ENCODE measurements at places on chromosomes 2 and 18.

DNA sequence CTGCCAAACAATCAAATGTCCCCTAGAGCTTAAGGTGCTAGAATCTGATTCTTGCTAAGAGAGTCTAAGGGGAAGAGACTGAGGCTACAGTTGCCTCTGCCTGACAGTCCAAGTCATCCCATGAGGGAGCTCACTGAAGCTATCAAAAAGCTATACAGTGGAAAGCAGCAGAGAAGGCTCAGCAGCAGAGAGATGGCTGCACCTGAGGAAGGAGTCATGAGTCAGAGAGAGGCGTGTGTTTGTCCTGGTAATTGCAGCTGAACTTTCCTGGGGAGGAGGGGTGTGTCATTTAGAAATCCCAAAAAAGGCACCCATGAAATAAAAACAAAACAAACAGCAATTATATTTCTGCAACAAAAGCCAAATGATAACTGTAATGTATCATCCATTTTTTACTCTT is 305.2 kb upstream of the UBE2E3 start:
- DNase-seq = no peak

GRCh38 chr2:224882291-224883171 is 159.7 kb downstream of the DOCK10 start:
- no peak for DNase-seq

DNA sequence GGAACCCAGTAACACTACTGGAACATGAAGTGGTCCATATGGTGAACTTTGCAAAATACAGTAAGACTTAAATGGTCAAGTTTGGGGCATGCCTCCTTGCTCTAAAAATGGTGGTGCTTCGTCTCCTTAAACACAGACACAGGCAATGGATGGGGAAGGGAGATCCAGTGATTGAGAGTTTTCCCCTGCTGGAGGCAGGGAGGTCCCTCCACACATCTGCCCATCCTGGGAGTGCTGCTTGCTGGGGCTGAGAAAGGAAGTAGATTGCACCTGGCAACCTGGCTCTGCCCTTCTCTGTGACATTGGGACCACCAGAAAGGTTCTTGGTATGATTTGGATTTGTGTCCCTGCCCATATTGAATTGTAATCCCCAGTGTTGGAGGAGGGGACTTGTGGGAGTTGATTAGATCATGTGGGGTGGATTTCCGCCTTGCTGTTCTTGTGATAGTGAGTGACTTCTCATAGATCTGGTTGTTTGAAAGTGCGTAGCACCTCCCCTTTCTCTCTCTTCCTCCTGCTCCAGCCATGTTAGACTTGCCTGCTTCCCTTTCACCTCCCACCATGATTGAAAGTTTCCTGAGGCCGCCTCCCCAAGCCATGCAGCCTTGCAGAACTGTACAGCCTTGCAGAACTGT is 35.4 kb upstream of the SKOR2 start:
- no peak for DNase-seq

DNA sequence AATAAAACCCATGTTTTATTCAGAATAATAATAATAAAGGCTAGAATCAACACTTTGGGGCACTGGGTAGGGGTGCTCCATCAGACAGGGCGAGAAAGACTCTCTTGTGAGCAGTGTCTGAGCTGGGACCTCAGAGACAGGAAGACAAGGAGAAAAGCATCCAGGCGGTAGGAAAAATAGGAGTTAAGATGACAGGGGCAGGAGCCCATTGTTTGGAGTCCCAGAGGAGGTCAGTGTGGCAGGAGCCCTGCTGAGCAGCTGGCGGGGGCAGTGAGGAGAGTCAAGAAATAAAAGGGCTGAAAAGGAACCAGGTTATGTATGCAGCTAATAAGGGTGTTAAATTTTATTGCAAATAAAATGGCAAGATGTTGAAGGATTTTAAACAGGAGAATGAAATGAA is 457.4 kb downstream of the FBXO15 start:
- DNase-seq = no peak

- DNase-seq = no peak
Measured at GRCh38 chr18:49082714-49083688, 132.2 kb upstream of the SMAD7 start.

GRCh38 chr18:15165048-15165447 is 417.1 kb downstream of the ANKRD30B start:
- DNase-seq = no peak

DNA sequence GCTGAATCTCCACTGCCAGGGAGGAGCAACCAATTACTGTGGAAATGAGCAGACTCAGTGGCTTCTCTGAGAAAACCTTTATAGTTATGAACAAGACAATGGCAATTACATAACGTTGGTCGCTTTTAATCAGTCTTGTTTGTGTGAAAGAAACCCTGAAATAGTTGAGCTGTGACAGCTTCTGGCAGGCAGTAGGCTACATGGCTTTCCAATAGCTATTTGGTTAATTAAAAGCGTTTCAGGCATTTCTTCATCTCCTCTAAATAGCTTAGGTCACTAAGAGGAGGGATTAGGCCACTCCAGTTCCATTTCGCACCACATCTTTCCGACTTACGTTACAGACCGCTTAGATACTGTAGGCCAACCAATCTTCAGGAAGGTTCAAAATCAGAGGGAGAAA is 794.4 kb upstream of the ID2 start:
- no peak for DNase-seq

DNA sequence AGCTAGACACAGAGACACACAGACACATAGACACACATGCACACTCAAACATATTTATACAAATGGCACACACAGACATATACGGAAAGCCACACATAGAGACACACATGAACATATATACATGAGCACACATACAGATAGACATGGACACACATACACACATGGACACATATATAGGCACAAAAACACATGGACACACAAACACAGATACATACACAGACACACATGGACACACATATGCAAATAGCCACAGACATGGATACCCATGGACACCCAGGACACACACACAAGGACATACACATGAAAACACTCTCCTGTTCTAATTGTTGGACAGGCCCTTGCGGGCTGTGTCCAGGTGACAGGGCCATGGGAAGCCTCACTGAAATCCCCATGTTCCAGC is 160.1 kb downstream of the IRS1 start:
- DNase-seq = no peak

- DNase-seq = no peak
Measured at GRCh38 chr2:241774419-241775222, 2.0 kb upstream of the GAL3ST2 start.

DNA sequence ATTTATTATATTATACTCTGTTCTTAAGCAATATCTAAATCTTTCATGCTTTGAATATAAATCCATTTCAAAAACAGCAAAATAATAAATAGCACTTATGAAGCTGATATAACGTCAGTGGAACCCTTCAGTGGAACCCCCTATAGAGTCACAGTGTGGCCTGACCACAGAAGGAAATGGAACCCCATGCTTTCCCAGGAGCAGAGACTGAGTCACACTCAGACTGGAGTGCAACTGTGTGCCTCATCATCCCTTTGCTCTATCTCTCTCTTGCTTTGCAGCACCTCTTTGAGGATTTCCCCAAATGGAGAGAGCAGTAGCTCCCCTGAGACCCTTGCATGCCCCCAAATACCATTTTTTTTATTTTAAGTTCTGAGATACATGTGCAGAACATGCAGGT is 13.1 kb downstream of the NXPH2 start:
- no peak for DNase-seq

DNA sequence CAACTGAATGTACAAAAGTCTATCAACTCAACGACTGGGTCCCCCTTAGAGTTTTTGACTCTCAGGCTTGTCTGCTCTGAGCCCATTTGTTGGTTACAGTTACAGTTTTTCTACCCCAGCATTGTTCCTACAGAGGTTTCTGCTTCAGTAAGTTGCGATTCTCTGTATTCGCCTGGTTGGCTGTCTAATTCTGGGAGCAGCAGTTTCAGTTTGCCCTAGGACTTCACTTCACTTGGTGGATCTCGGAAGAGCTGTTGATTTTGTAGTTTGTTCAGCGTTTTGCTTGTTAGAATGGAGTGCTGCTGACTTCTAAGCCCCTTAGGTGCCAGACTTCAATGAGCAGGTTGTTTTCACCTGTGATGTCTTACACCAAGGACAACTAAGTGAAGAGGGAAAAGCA is 296.5 kb upstream of the EPAS1 start:
- DNase-seq = no peak

- DNase-seq = no peak
Measured at GRCh38 chr2:31337197-31337596, 77.3 kb downstream of the XDH start.

DNA sequence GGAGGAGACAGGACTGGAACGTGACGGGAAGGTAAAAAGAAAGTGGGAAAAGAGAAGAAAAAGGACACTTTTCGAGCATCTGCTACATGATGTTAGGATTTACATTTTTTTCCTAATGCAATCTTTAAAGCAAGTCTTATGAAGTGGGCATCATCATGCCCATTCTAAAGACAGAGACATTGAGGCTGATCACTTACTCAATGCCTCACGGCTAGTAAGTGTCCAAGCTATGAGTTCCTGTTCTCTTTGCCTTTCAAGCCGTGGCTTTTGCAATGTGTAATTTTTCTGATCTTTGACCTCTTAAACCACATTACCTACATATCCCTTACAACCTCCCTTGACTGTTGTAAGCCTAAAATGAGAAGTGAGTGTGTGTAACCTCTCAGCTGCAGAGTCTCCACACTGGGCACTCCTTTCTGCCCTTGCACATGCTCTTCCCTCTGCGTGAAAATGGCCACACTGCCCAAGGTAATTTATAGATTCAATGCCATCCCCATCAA is 649.2 kb downstream of the RNF144A start:
- DNase-seq = no peak

- DNase-seq = no peak
Measured at GRCh38 chr18:79888016-79888415, 63.4 kb downstream of the SLC66A2 start.

DNA sequence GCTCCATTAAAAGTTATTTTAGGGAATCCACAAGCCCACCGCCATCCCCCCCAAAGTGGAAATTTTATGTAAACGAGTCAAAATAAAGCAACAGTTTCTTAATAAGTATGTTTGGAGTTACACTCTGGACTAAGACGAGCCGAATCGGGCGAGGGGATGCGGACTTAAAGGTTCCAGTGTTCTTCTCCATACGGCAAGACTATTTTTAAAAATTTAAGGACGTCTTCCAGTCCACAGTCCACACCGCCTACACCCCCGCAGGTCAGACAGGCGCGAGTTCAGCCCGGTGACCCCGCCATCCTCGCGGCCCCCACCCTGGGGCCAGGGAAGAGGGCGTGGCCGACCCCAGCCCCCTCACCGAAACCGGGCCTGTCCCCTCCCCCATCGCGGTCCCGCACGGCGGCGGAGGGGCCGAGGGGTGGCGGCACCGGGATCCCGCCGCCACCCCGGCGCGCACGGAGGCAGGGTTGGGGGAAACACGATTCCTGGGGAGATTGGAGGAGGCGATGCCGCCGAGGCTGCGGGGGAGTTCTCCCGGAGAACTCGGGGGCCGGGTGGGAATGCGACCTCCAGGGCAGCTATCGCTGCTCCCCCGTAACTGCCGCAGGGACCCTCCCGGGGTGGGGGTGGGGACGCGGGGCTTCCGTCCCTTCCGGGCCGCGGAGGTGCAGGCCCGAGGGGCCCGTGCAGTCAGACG is 24.5 kb upstream of the SMAD7 start:
- DNase-seq = no peak

GRCh38 chr2:211760103-211760502 is 778.5 kb downstream of the ERBB4 start:
- no peak for DNase-seq

GRCh38 chr18:79954791-79955190 is 3.3 kb upstream of the SLC66A2 start:
- DNase-seq = no peak

- no peak for DNase-seq
Measured at GRCh38 chr18:78995740-78996395, 16.2 kb downstream of the SALL3 start.

- no peak for DNase-seq
Measured at GRCh38 chr2:26088038-26088643, 54.3 kb downstream of the RAB10 start.

GRCh38 chr2:100852999-100853908 is 33.3 kb downstream of the NPAS2 start:
- no peak for DNase-seq

GRCh38 chr2:232235716-232236115 is 142.8 kb upstream of the ALPP start:
- DNase-seq = no peak

- DNase-seq = no peak
Measured at GRCh38 chr2:231290321-231291015, 92.0 kb downstream of the ARMC9 start.

DNA sequence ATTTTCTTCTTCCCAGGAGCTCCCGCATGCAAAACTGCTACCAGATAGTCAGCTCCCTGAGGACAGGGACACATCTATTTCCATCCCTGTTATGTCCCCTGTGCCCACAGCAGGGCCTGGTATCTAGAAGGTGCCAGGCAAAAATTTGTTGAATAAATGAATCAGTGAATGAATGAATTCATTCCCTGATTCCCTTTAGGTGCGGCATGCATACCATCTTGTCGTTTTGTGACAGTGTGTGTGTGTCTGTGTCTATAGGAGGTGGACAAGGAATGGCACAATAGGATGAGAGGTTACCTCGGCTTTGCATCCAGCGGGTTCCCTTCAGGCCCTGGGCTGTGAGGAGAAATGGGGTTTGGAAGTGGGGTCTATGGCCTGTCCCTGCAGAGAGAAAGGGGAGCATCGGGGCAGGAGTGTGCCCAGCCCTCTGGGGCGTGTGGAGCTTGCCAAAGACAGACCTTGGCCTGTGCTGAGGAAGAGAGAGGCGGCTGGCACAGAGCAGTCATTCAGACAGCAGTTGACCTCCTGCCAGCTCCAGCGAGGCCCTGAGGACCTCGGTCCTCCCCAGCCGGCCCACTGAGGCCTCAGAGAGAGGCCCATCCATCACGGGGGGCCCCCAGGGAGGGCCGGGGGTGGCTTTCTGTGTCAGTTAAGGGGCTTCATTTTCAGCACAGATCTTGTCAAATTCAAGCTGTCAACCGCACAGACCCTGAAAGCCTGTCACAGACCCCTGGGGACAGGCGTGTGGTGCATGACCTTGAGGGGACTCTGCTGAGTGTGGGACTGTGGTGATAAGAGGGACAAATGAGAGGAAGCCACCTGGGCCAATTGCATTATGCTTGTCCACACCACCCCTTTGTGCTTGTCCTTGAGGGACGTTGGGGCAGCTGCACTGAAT is 125.9 kb upstream of the CXCR4 start:
- DNase-seq = no peak

DNA sequence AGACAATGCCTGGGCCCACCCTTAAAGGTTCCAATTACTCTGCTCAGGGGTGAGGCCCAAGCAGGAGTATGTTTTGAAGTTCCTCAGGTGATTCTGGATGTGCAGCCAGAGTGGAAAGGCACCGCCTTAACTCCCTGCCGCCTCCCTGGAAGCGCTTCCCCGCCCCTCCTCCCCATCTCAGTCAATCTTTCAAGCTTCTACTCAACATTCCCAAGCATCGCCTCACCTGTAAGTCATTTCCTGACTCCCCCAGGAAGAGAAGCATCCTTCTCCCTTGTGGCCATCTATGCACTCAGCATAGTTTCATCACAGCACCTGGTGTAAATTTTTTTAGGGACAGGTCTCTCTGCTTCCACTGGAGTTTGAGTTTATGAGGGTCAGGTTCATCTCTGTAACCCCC is 67.5 kb downstream of the MYL12B start:
- no peak for DNase-seq

- DNase-seq = peak; percentile 52
Measured at GRCh38 chr2:232875256-232876121, 5.4 kb downstream of the SNORC start.

- DNase-seq = no peak
Measured at GRCh38 chr2:234403074-234403473, 93.8 kb downstream of the ARL4C start.
